ENCODE measurements at places on chromosomes 1 and 21.

- DNase-seq = no peak
These were observed 7.3 kb downstream of the POU2F1 start for GRCh38 chr1:167227934-167228378.

- DNase-seq = no peak
These were observed 128.2 kb downstream of the LBR start for GRCh38 chr1:225299624-225300023.

- no peak for DNase-seq
These were observed 77.8 kb downstream of the CD58 start for GRCh38 chr1:116493036-116493435.

- DNase-seq = no peak
These were observed 73.9 kb downstream of the MATN1 start for GRCh38 chr1:30649321-30649991.

GRCh38 chr1:33366762-33367484, 46.0 kb upstream of the A3GALT2 start:
- no peak for DNase-seq

GRCh38 chr1:173362543-173362942, 114.6 kb upstream of the PRDX6 start:
- no peak for DNase-seq

DNA sequence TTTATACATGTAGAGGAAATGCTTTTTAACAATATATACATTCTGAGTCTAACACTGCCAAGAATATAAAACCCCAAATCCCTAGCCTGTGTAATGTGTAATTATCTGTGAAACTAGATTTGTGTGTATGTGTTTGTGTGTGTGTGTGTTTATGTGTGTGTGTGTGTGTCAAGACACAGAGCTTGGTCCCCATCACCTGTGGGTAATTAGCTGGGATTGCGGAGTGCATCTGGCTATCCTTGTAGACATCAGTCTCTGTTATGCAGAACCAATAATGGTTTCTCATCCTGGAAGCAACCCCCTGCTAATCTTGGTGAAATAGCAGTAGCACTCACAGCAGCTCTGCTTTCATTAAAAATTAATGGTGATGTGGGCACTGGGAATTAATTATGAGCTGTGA, 26.3 kb upstream of the ST6GALNAC3 start:
- no peak for DNase-seq

GRCh38 chr1:186420311-186420710, 40.6 kb downstream of the PDC start:
- DNase-seq = no peak

GRCh38 chr1:170262276-170262939, 116.6 kb downstream of the NTMT2 start:
- no peak for DNase-seq

GRCh38 chr1:205492201-205492667, 12.2 kb upstream of the CDK18 start:
- no peak for DNase-seq

- DNase-seq = no peak
These were observed 3.4 kb upstream of the TMEM222 start for GRCh38 chr1:27318596-27318995.

GRCh38 chr1:94636100-94636499, 94.5 kb upstream of the F3 start:
- no peak for DNase-seq

GRCh38 chr1:151539321-151540020, 638 bp upstream of the TUFT1 start:
- peak; percentile 46 for DNase-seq

- DNase-seq = no peak
These were observed 68.0 kb upstream of the WDR26 start for GRCh38 chr1:224502459-224503160.

GRCh38 chr1:155527677-155528076, 34.9 kb downstream of the ASH1L start:
- no peak for DNase-seq

Data from tibial artery (tissue), 4 donors.